ENCODE measurements at places on chromosomes 16 and 17.

GRCh38 chr16:88770461-88771293 is 14.3 kb downstream of the PIEZO1 start:
- DNase-seq, result no peak

GRCh38 chr16:86347090-86347489 is 163.2 kb upstream of the FOXF1 start:
- DNase-seq, result no peak

GRCh38 chr16:59385959-59386358 is 651.8 kb upstream of the GOT2 start:
- DNase-seq, result no peak

- no peak for DNase-seq
Measured at GRCh38 chr16:85187002-85187401, 74.7 kb upstream of the CIBAR2 start.

GRCh38 chr16:85800321-85800669 is 800 bp downstream of the COX4I1 start:
- DNase-seq, result peak; percentile 17

DNA sequence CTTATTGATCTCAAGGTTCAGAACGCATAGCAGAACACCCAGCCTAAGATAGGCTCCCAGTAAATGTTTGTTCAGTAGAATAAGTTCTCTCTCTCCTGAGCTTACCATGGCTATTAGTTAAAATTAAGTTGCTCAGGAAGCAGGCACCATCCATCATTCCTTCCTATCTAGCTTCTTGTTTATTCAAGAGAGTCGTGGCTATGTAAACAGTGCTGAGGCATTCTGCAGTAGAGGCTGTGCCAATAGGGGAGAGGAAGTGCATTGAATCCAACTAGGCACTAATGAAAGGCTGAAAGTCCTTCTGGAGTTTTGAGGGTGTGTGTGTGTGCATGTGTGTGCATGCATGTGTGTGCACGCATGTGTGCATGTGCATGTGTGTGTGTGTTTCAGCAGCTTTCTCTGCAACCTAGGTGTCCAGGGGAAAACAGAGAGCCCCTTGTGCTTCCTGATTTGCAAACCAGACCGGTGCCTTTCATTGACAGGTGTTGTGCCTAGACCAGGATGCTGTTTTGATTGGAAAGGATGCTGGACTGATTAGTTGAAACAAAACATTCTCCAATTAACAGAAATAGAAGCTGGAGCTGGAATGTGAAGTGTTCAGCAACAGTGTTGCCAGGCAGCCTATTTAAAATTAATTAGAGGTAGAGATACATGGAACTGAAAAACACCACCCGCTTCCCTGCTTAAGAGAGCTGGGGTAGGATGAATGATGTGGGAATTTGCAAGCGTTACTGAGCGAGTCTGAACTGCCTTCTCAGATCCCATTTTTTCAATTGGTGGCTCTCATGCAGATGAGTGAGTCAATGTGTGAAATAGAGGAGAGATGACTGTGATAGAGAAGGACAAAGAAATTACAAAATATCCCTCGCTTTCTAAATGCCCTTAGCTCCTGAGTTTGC is 103.3 kb upstream of the CLEC3A start:
- DNase-seq, result no peak

DNA sequence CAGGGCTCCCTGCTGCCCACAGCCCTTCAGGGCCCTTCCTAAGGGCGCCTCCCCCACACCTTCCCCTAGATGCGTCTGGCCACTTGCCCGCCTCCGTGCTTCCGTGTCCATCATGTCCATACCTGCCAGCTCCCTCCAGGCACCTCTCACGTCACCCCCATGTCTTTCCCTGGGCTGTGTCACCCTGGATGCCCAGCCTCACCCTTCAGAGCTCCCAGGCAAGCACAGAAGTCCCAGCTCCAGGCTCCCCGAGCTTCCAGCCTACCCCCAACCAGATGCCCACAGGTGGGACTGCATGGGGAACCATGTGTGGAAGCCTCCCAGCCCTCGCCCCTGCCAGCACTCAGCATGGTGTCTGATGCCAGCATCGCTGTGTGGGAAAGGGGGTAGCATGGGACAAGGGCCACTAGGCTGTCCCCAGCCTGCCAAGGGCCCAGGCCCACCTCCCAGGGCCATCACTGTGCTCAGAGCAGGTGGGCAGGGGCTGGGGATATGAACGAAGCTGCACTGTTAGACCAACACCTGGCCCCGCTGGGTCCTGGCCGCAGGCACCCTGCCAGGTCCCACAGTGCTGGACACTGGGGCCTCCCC is 1.9 kb upstream of the AXIN1 start:
- DNase-seq, result no peak

DNA sequence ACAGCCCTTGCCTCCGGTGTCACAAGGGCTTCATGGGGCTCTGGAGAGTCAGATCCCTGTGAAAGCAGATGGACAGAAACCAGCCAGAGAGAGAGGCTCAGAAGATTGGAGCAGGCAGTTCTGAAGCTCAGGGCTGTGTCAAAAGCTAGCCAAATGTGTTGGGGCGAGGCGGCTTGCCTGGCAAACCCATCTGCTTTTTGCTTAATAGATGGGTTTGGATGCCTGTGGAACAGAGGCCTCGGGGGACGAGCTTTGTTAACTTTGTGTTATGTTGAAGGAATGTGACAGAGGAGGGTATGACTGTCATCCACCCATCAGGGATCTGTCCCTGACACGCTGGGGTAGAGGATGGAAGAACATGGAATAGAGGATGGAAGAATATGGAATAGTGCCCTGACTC is 21.0 kb upstream of the SLC12A3 start:
- DNase-seq, result no peak

GRCh38 chr17:57370619-57371018 is 114.3 kb downstream of the MSI2 start:
- no peak for DNase-seq

GRCh38 chr17:40350689-40351358 is 13.7 kb downstream of the GJD3 start:
- DNase-seq, result no peak

DNA sequence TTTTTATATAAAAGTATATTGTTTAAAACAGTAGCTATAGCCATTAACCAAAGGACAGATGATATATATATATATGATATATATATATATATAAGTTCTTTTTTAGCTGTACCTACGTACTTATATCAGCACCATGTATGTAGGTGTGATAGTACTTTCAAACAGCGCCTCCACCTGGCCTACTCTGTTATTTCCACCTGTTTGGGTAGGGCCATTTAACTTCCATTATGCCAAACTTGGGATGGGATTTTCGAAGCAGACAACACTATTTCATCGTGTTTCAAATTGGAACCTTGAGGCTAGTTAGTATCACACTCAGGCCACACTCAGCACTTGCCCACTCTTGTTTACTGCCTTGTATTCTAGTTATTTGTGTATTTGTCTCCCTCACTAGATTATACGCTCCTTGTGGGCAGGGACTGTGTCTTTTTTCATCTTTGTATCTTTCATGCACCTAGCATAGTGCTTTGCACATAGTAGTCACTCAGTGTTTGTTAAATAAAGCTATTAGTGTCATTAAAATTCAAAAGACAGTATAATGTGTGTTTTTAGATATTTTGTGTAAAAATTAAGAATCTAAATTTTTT is 11.8 kb upstream of the CLTC start:
- peak; percentile 25 for DNase-seq

- no peak for DNase-seq
Measured at GRCh38 chr17:74798239-74798707, 22.1 kb upstream of the NAT9 start.

DNA sequence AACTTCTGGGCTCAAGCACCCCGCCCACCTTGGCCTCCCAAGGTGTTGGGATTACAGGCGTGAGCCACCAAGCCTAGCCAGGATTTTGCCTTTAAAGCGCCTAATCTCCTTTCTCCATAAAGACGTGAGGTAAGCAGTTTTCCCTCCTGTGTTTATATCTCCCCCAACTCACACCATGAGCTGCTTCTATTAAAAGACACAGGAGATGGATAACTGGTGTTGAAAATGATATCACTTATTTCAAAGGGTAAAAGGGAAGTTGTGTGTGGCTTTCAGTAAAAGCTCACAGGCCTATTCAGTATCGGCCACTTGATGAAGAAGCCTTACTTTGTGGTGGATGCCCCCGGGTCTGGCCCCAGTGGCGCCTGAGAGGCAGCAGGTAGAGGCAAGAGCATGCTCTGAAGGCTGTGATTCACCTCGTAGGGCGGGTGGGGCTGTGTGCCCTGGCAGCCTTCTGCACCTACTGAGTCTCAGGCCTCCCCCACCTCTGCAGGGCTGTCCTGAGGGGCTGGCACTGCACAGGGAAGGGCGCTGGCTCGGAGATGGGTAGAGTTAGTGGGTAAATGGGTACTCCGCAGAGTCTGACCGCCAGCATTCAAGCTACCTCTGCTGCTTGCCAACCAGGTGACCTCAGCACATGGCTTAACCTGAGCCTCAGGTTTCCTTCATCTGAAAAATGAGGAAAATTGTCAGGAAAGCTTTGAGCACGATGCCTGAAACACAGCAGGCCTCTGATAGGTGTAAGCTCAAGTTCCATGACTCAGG is 146.8 kb downstream of the CLEC16A start:
- DNase-seq, result peak; percentile 31

- no peak for DNase-seq
Measured at GRCh38 chr17:51971121-51971520, 187.4 kb downstream of the CA10 start.

DNA sequence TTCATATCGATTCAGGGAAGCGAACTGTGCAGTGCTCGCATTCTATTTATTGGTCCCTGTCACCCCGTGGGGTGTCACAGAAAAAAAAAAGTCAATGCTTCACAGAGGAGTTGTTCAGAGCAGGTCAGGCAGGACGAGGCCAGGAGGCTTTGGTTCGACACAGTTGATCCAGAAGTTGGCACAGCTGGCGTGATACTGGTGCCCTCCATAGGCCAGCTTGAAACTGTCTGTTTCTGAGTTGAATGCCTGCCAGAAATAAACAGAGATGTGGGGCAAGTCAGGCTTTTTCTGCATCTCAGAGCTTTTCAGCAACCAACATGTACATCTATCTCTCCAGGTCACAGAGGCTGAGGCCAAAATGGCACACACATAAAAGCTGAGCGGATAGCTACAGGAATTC is 29.1 kb downstream of the DUSP14 start:
- DNase-seq, result no peak

DNA sequence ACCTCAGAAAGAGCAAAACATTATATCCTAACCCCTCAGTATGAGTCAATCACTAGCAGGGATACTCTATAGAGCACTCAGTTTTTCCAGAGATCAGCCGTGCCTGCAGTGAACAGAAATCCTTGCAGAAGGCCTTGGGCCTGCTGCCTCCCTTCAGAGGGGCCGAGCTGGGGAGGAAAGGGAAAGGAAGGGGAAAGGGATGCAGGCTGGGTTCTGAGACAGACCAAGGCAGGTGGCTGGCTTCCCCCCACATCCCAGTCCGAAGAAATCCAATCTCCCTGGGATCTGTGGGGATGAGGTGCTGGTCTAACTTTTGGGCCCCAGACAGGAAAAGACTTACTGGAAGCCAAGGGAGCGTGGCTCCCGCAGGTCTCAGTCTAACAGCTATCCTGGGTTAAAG is 25.3 kb downstream of the SRL start:
- no peak for DNase-seq

DNA sequence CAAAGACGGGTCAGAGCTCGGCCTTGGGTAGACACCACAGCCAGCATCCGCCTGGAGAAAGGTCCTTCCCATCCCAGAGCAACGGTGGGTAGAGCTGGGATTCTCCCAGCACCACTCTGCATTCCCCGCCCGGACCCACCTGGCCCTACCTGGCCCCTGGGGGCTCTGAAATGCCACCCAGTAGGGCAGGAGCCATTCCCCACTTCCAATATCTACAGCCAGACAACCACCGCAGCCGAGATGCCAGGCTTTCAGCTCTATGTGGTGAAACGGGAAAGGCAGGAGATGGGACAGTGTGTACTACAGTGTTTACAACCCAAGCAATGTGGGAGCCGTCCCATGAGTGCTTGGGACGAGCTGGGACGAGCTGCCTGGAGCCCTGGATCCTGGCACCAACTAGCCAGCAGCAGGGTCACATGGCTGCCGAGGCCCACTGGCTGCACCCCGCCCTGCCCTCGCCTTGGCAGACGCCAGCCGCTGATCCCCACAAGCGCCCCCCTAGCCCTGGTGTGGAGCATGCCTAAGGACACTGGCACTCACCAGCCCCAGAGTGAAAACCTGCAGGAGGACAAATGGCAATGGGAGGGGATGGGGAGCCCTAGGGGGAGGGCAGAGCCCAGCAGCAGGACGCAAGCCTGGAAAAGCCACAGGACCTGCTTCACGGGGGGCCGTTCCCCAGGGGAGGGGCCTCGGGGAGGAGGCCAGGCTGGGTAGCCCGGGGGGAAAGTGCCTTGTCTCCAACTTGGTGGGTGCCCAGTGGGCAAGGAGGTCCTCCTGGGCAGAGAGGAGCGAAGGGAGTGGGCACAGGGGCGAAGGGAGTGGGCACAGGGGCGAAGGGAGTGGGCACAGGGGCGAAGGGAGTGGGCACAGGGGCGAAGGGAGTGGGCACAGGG is 13.5 kb downstream of the TMC6 start:
- DNase-seq, result no peak

GRCh38 chr17:41894791-41895331 is 23.9 kb downstream of the ACLY start:
- DNase-seq, result no peak

- DNase-seq, result peak; percentile 31
Measured at GRCh38 chr17:6677158-6677831, 25.7 kb downstream of the C17orf100 start.

GRCh38 chr16:27452569-27453493 is 50.9 kb downstream of the IL21R start:
- DNase-seq, result no peak

DNA sequence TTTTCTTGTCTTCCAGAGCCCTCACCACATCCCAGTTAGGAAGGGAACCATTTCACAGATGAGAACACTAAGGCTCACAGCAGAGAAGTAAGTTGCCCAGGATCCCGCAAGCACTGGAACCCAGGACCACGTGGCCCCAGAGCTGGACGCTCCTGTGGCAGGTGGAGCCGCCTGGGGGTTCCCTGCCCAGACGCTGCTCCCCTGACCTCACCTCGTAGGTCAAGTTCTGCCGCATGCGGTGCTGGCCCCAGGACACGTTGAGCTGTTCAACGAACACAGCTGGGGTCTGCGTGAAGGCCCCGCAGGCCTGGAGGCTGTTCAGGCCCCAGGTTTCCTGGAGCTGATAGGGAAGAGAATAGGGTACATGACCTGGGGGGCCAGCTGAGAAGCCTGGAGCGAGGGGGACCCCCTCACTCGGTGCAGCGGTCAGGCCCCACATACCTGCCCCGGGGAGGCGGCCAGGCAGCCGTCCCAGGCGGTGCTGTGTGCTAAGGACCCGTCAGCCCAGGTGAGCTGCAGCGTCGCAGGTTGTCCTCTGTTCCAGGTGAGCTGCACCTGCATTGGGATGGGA is 54.1 kb downstream of the RMI2 start:
- no peak for DNase-seq

Data from activated CD4-positive, alpha-beta T cell treated with anti-CD3 and anti-CD28 coated beads, Interleukin-2, amount 10 ng/mL, durations not matched to agents 7 days and 5 days (primary cell).